ENCODE measurements at places on chromosomes 11 and 22.
A peak's percentile ranks its signal among the peaks of the same experiment; 100 is the strongest.

DNA sequence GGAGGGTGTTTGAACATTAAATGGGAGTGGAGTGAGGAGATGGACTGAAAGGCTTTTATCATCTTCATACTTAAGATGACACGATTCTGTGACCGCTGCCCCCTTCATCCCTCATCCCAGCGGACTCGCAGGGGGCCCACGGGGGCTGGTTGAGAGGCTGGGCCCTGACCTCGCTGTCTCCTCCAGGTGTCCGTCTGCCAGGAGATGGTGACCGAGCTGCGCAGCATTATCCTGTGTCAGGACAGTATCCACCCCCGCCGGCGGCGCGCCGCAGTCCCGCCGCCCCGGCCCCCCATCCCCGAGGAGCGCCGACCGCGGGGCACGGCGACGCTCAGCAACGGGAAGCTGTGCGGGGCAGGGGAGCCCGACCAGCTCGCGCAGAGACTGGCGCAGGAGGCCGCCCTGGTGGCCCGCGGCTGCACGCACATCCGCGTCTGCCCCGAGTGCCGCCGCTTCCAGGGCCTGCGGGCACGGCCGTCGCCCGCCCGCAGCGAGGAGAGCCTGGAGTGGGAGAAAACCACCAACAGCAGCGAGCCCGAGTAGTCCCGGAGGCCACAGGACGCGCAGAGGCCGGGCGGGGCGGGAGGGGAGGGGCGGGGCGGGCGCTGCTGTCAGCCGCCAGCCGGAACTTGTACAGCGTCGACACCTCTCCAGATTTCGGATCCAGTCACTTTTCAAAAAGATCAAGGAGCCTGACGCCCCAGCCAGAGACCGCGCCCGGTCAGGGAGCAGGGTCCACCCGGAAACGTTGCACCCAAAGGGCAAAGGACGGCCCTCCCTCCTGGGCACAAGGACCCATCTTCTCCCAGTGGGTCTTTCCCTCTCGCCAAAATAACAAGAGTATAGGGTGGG is 38.0 kb upstream of the TBCEL start:
- no peaks in the 10 kb centered on the region for H3K27me3 ChIP-seq
- H3K4me1 ChIP-seq: peaks cover 5% of the 10 kb centered on the region
- DNase-seq: peak; percentile 72
- no peaks in the 10 kb centered on the region for H3K36me3 ChIP-seq
- no peak overlapping the region for H3K4me3 ChIP-seq

DNA sequence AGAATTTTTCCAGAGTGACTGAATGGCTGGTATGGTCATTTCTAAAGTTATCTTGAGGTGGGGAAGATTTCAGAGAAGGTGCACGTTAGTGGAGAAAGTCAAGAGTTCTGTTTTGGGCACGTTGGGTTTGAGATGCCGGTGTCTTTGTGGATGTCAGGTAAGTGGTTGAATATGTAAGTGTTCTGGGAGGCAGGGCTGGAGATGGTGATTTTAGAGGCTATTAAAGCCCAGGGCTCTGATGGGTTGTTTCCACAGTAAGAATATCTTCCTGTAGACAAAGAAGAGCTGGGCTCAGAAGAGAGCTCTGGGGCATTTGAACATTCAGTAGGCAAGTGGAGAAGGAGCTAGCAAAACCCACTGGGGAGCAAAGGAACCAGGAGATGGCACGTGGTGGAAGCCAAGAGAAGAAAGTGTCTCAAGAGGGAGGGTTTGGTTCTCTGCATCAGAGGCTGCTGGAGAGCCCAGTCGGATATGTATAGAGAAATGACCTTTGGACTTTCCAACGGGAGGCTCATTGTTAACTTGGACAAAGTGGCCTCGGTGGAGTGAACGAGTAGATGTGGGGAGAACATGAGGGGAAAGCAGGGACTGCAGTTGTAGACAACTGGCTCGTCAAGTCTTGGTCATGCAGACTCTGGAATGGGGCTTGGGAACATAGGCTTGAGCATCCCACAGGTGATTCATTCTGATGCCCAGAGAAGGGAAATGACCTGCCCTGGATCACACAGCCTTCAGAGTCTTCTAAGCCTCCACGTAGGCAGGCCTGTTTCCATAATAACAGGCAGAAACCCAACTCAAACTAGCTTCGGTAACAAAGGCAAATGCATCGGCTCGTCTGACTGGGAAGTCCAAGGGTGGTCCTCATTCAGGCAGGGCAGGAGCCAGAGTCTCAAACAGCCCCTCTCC is 98.4 kb upstream of the PARVA start:
- H3K27me3 ChIP-seq: no peaks in the 10 kb centered on the region
- no peaks in the 10 kb centered on the region for H3K36me3 ChIP-seq
- no peak for DNase-seq
- H3K4me1 ChIP-seq: no peaks in the 10 kb centered on the region
- no peak overlapping the region for H3K4me3 ChIP-seq

GRCh38 chr11:47446833-47447232 is 2.1 kb downstream of the RAPSN start:
- H3K4me3 ChIP-seq: no peak overlapping the region
- H3K36me3 ChIP-seq: no peaks in the 10 kb centered on the region
- H3K27me3 ChIP-seq: no peaks in the 10 kb centered on the region
- no peak for DNase-seq
- no peak overlapping the region for H3K27ac ChIP-seq

DNA sequence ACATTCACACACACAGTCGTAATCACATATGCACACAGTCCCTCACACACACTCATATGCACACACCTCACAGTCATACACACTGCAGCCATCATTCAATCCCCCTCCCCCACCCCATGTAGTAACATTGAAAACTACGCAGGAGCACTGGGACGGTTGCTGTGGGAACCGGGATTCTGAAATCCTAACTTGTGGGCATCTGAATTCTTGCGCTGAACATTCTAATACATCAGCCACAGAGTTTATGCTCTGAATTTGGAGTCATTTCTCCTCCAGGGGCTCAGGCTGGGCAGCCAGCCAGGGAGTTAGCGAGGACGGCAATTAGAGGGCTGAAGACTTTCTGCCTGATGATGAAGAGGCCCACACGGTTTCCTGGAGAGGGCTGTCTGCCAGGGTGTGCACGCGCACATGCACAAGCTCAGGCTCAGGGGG is 32.7 kb downstream of the CD6 start:
- no peak for DNase-seq
- H3K36me3 ChIP-seq: no peaks in the 10 kb centered on the region
- H3K4me1 ChIP-seq: peaks cover 7% of the 10 kb centered on the region
- no peak overlapping the region for H3K4me3 ChIP-seq

GRCh38 chr11:95545116-95545875 is 244.3 kb downstream of the FAM76B start:
- no peaks in the 10 kb centered on the region for H3K4me1 ChIP-seq
- H3K27me3 ChIP-seq: no peaks in the 10 kb centered on the region
- no peaks in the 10 kb centered on the region for H3K36me3 ChIP-seq
- no peak overlapping the region for H3K27ac ChIP-seq
- no peak for DNase-seq
- no peak overlapping the region for H3K4me3 ChIP-seq

- H3K27ac ChIP-seq: no peak overlapping the region
- DNase-seq: no peak
- H3K27me3 ChIP-seq: no peaks in the 10 kb centered on the region
- no peak overlapping the region for H3K4me3 ChIP-seq
These were observed 18.2 kb upstream of the CD81 start for GRCh38 chr11:2358754-2359442.

DNA sequence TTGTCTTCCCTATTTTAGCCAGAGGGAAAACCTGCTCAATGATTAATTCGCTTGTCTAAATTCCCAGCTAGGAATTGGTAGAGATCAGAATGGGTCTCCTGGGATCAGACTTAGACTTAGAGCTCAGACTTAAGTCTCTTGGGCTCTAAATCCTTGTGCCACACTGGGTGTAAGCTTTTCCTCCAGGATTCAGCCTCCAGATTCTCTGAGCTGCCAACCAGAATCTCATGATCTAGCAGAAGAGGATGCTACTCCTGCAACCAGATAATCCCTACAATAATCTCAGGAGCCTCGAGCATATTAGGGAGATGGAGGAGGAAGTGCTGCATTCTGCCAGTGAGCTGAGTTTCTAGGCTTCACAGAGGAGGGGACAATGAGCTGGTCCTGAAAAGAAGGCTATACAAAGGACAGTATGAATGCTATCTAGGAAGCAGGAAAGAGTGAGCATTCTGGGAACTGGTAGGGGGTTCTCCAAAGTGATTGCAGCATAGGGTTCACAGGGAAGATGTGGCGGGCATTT is 211.6 kb upstream of the SESN3 start:
- H3K36me3 ChIP-seq: no peaks in the 10 kb centered on the region
- no peak for DNase-seq
- no peaks in the 10 kb centered on the region for H3K4me1 ChIP-seq
- no peak overlapping the region for H3K4me3 ChIP-seq

DNA sequence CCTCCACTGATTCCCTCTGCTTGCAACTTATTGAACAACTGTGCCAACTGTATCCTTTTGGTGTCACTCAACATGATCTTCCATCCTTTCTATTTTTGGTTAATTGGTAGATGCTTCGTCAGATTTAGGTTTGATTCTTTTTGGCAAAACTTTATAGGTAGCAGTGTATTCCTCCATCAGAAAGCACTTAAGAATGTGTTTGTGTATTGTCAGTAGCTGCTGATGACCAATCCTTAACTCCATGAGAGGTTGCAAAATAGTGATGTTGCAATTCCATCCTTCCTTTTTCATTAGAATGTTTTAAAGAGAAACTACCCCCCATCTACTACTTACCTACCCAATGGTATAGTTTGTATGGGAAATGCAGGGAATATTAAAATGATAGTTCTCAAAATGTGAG is 22.1 kb downstream of the FAM76B start:
- no peak overlapping the region for H3K27ac ChIP-seq
- peaks cover 8% of the 10 kb centered on the region for H3K36me3 ChIP-seq
- no peak for DNase-seq
- H3K4me3 ChIP-seq: no peak overlapping the region
- H3K27me3 ChIP-seq: no peaks in the 10 kb centered on the region

- no peaks in the 10 kb centered on the region for H3K4me1 ChIP-seq
- no peak overlapping the region for H3K27ac ChIP-seq
- no peak overlapping the region for H3K4me3 ChIP-seq
These were observed 26.4 kb downstream of the YWHAH start for GRCh38 chr22:31970490-31971444.

GRCh38 chr11:86196913-86197312 is 47.6 kb upstream of the EED start:
- peaks cover 17% of the 10 kb centered on the region for H3K4me1 ChIP-seq
- H3K4me3 ChIP-seq: no peak overlapping the region
- H3K27me3 ChIP-seq: no peaks in the 10 kb centered on the region
